ENCODE measurements at places on chromosomes 7 and 10.

DNA sequence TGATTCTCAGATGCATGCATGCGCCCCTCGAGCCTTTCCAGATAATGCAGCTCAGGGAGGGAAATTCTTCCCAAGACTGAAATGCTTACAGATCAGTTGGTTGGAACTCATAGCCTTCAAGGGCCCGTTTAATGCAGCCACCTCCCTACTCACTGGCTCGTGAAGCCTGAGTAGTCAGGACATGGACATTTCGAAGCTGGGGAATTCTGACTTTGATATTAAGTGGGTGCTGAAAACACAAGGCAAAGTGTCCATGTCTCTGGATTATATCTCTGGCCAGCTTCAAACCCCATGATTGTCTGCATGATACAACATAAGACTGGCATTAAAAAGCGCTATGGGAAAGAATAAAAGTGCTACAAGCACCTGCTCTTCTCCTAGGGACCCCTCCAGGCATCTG lies 207.5 kb downstream of the HERPUD2 start:
- no peak for DNase-seq

DNA sequence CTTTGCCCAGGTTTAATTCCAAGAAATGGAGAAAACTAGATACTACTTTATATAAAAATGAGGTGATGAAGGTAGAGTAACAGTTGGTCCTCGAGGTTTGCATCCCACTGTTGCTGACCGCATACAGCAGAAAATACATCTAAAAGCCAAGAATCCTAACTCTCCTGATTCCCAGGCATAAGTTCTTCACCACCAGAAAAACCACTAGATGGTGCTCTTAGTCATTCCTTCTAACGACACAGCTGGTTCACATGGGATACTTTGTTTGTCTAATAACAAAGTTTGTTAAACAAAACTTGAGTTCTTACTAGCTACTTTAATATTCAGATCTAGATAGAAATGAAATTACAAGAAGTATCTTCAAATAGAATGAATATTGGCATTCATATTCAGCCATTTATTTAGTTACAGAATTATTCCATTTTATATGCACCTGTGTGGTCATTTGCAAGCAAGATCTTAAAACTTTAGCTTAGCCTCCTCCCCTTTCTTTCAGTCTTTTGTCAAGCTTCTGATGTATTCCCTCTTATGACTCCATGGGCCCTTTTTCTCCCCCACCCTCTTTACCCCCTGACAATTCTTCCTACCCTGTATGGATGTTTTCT lies 54.1 kb upstream of the CYP26C1 start:
- DNase-seq, result no peak

GRCh38 chr7:124655990-124656389 lies 109.6 kb downstream of the GPR37 start:
- DNase-seq, result no peak

DNA sequence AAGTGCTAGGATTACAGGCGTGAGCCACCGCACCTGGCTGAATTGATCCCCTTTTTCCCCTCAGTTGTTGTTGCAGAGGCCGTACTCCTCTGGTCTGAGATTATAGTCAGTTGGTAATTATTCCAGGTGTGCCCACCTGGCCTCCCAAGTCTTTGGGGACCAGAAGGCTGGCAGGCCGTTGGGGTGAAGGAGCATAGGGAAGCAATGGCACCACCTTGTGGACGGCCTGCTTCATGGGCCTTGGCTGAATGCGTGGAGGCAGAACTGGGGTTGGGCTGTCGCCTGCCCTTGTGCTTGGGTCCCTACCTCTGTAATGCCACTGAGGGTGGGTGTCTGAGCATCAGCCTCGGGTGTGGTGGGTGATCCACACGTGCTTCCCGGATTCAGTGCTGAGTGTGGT lies 125.7 kb downstream of the RGS10 start:
- peak; percentile 36 for DNase-seq
